ENCODE measurements at places on chromosomes 7 and 10.

- no peak for DNase-seq
Observed at GRCh38 chr7:34096198-34096651, 190.9 kb downstream of the BMPER start.

DNA sequence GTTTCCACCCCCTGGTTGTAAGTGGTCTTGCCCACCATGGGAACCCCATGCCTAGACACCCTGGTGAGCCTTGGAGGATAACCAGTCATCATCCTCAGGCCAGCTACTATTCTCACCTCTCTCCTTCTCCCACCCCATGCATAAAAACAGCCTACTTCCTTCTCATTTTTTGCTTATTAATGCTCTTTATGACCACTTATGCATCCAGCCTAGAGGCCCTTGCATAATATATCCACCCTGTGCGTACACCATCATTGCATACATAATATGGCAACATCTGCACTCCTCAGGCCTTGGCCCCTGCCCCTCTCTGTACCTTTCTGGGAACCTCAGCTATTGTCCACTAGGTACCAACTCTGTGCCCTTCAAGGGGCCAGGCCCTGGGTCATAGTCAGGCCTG lies 91.0 kb downstream of the CDH23 start:
- DNase-seq: no peak

DNA sequence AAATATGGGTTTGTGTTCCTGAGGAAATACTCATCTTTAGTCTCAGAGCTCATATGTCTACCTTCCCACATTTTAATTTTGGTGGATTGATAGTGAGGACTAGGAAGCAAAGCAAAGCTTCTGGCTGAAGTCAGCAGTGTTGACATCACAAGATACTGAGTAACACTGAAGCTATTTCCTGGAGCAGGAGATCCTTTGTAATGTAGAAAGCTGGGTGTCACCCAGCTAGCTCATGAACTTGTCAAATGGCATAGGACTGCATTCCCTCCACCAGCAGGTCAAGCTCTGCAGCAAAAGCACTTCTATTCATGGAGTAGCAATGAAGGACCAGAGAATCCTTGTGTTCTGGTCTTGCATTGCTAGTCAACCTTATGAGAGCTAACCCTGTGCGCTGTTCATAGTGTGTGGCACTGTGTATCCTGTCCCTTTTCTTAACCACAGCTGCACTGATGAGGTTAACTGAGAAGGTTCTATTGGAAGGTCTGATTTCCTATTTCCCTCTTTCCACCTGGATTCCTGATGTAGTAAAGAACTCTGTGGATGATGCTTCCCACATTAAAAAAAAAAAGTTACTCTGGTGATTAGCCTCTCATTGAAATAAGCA lies 94.8 kb upstream of the ZNF804B start:
- DNase-seq: no peak

DNA sequence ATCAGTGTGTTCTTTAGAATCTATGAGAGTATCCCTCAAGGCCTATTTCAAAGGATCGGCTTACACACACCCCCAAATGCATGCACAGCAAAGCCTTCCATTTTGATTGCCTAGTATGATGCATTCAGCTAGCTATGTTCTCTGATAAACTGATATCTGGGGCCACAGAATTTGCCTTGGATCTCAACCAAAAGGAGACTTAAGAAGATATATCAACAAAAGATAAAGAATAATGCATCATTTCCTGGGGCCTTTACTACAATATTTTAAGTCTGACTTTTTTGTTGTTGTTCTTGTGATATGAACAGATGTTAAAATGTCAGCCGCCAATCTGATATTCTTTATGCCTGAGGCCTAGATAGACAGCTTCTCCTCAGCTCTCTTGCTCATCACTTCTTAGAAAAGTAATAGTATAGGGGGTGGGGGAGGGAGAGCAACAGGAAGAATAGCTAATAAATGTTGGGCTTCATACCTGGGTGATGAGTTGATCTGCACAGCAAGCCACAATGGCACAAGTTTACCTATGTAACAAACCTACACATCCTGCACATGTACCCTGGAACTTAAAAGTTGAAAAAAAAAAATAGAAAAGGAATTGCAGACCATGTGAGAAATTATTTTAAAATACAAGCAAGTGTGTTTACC lies 792.9 kb upstream of the GHITM start:
- no peak for DNase-seq

GRCh38 chr10:130003787-130004613 lies 39.9 kb upstream of the EBF3 start:
- no peak for DNase-seq

GRCh38 chr7:277228-277627 lies 12.7 kb upstream of the FOXL3 start:
- DNase-seq: no peak

DNA sequence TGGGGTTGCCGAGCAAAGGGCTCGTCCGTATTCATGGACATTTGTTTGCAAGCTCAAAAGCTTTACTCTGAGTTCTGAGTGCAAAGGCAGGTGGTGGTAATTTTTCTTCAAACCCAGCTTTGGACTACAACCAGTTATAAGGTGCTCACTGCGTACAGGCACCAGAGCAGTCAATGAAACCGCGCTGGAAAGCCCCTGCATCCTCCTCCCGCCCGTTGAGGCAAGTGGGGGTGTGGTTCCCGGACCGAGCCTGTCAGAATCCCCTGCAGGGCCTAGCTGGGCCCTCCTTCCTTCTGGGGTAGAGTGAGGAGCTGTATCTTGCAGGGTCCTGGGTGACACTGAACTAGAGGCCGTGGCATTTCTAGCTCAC lies 22.3 kb downstream of the AMZ1 start:
- no peak for DNase-seq

DNA sequence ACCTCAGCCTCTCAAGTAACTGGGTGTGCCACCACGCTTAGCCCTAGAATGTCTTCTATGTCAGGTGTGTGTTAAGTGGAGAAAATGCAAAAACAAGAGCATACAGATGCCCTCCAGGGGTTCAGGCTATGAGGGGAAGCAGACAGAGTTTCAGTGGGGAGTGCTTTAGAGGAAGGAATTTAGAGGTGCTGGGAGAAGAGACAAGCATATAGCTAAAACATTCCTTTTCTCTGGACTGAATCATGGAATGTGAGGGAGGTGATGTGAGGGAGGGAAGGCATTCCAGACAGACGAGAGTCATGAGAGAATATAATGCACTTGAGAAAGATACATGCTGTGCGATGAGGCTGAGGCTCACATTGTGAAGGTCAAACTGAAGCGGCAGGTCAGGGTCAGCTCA lies 6.6 kb upstream of the ZNF786 start:
- DNase-seq: no peak

GRCh38 chr10:43890124-43890523 lies 241.4 kb upstream of the ZNF32 start:
- no peak for DNase-seq

- no peak for DNase-seq
Observed at GRCh38 chr10:113047963-113048781, 98.1 kb downstream of the TCF7L2 start.

DNA sequence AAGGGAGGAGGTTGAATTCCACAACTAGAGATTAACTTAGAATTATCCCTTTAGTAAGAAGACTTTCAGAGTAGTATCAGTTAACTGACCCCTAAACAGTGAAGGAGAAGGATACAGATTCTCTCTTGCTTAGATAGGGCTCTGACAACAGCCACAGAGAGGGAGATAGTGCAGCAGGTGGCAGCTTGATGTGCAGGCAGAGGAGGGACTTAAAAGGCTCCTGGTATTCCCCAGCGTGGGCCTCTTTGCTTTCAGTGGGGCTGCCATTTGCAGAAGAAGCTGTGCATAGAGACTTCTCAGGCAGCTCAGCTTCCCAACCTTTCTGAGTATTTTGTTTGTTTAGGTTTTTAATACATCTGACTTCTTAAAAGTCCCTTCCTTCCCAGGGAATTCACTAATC lies 16.0 kb downstream of the FZD1 start:
- DNase-seq: no peak

- DNase-seq: no peak
Observed at GRCh38 chr7:16743236-16743635, 10.3 kb upstream of the TSPAN13 start.

DNA sequence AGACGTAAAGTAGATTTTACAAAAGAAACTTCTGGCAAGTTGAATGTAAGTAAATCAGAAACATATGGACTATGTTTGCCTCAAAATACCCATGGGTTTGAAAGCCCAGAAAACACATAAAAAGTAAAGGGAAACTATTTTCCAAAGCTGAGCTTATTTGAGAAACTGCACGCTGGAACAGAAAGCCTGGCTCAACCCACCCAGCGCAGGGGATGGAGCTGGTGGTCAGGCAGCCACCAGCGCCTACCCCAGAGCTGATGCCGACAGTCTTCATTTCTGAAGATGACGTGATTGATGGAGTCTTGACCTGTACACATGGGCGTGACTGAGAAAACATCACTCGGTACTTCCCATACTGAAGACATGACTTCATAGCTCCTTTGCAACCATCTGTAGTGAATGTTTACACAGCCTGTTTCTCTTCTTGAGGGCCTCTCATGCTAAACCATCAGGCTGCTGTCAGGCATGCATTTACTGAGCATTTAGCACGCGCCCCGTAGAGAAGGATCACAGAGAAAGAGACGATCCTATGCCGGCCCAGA lies 232.6 kb upstream of the AUTS2 start:
- DNase-seq: no peak

- no peak for DNase-seq
Observed at GRCh38 chr10:5582736-5583135, 58.0 kb downstream of the CALML3 start.

DNA sequence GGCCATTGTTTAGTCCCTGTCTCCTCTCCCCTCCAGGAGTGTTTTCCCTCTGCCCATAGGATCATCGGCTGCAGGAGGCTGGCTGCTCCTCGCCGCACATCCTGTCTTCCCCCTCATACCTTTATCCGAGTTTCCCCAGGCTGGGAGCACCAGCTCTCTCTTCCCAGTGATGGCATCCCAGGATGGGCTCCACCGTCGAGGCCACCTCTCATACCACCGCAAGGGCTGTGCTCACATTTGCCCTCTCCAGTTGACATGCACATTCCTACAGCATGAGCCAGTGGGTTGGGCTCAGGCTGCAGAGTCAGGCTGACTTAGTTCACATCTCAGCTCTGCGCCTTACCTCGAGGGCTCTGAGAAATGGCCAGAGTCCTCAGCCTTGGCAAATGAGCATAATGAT lies 12.1 kb downstream of the HKDC1 start:
- DNase-seq: no peak

- no peak for DNase-seq
Observed at GRCh38 chr10:3595736-3596135, 189.3 kb downstream of the KLF6 start.

DNA sequence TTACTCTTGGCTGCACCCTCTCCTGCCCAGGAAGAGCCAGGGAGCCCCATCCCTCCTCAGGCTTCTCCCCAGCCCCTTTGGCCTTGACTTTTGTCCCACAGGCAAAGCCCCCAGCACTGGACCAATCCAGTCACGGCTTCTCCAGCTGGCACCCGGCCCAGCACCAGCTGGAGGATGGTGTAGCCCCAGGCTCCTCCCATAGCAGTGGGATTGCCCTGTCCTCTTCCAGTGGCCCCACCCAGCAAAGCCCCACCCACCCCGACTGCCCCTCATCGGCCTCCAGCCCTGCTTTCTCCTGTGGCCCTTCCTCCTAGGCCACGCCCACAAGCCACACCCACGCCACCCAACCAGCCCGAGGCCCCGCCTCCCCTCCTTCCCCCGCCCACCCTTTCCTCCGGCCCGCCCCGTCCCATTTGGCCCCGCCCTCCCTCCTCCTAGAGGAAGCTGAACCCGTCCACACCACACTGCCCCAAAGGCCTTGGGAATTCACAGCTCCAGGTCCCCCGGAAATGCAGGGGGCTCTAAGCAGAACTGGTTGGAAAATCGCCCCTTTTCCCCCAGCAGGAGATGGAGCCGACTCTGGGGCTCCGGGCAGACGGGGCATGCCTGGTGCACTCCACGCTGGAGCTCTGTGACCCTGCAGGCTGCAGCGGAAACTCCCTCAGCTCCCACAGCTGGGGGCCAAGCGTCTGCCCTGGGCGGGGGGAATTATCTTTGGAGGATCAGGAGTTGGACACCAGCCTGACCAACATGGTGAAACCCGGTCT lies 25.2 kb downstream of the GET4 start:
- no peak for DNase-seq

GRCh38 chr10:103193107-103193819 lies at the start of gene NT5C2:
NT5C2 (minus strand) TSS chr10:103193272; CDS start chr10:103174958, 18,314 bp downstream.
- DNase-seq: peak; percentile 62

DNA sequence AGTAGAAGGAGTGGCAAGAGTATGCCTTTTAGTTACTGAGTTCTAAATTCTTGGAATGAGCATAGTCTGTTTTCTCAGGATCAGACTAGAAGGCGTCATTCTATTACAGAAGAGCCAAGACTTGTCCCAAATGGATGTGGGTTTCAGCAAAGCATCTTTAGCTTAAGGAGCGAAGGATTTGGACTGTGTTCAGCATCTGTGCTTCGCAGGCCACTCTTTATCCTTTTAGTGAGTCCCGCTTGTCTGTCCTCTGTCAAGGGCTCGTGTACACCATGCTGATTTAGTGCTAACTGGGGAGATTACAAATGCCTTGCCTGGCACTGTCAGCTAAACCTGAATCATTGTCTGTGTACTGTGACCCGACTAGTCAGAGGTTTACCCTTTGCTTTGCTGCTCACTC lies 465.7 kb downstream of the AUTS2 start:
- DNase-seq: no peak

DNA sequence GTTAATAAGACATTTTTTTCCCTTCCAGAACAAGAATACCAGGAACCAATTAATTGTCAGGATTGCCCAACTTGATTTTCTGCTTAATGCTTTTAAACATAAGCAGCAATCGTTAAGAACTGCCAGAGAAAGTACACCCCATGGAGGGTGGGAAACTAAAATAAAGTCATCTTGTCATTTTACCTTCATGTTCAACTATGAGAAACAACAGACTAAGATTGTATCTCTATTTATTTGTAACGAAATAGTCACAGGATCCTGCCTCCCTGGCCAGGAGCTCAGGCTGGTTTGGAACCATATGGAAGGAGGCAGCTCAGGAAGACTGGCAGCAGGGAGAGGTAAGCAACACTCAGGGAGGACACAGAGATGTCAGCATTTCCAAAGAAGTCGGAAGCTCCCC lies 129.6 kb downstream of the TNS3 start:
- DNase-seq: no peak

DNA sequence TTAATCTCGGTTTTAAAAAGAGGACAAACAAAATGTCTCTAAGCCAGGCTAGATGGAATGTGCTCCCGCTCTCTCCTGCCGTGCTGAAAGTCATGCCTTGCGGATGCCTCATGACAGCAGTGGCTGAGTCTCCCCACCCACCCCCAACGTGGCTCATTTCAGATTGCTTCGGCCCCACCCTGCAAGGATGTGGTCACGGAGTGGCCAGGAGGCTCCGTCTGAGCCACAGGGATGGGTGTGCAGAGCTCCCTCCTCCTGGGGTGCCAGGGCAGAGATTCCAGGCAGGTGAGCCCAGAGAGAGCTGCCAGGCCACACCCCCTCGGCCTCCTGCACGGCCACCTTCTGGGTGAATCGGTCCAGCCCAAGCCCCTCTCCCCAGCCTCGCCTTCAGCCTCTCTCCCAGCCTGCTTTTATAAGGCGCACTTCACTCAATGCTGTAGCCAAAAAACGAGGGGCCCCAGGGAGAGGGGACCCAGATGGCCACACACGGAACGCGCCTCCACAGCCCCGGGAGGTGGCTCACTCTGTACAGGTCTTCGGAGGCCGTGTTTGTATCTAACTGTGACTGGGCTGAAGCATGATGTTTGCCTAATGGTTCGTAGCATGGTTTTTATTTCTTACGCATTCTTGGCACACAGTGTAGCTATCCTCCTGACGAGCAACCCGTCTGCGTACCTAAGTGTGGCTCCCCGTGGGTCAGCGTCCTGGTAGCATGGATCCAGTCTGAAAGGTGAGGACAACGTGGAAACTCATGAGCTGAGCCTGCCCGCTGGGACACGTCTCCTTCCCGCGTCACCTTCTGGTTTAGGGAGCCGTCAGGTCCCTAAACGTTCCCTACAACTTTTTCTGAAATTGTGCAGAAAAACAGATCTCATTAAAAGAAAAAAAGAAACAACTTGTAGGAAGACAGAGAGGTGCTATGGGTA lies 413.8 kb upstream of the FOXK1 start:
- DNase-seq: no peak

Data from hippocampal formation (tissue), 2 donors.